Left lobe of liver (tissue), 2 donors: ENCODE measurements at places on chromosomes 7 and 10. TPM values are rescaled to one million over a fixed set of nuclear protein-coding genes. Genes with fewer than 3 reads are reported as not detected.

- DNase-seq: no peak
Measured at GRCh38 chr10:49751216-49751615, 10.9 kb downstream of the OGDHL start.

GRCh38 chr10:132144086-132144485 is 42.7 kb upstream of the DPYSL4 start:
- DNase-seq: no peak

GRCh38 chr10:117204316-117204715 is 7.0 kb downstream of the KCNK18 start:
- no peak for DNase-seq

DNA sequence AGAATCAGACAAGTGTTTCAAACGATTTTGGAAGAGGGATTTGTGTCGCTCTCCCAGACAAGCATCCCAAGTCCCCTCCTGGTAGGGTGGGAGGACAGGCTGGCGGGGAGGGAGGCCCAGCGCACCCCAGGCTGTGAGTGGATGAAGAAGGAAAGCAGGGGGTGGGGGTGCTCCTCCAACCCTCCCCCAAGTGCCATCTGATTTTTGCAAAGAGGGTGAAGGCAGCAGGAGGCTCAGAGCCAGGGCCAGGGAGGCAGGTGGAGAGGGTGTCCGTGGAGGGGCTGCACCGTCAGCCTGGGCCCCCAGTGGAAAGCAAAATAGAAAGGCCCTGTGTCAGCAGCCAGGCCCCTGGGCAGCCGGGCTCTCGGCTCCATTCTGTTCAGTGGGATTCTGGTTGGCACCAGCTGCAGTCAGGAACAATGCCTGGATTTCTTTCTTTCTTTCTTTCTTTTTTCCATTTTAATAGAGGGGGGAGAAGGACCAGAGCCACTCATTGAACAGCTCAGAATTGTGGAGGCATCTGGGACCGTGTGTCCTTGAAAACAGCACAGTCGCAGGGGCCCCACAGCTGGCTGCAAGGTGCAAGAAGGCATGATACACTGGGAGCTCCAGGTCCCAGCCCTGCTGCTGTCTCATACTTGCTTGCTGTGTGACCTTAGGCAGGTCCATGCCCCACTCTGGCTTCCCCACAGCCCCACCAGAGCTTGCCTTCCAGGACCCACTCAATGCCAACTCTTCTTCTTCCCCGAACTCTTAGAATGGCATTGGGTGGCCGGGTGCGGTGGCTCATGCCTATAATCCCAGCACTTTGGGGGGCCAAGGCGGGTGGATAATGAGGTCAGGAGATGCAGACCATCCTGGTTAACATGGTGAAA is 7.1 kb upstream of the ZMIZ1 start:
- no peak for DNase-seq

DNA sequence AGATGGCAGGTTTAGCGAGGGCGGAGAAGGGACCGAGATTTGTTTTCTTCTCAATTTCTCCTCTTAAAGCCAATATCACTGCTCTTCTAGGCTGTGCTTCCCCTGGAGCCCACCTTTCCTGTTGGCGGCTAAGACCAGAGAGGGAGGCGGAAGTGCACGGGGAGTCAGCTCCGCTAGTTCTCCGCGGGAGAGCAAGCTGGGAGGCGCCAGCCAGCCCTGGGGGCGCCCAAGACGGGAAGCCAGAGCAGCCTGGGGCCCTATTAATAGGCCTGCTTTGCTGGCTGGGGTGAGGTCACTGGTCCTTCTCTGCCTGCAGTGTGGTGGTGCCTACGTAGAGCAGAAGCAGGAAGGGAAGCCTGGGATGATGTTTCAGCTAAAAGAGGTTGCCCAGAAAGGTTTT is 61.6 kb downstream of the LSM5 start:
- DNase-seq: no peak

DNA sequence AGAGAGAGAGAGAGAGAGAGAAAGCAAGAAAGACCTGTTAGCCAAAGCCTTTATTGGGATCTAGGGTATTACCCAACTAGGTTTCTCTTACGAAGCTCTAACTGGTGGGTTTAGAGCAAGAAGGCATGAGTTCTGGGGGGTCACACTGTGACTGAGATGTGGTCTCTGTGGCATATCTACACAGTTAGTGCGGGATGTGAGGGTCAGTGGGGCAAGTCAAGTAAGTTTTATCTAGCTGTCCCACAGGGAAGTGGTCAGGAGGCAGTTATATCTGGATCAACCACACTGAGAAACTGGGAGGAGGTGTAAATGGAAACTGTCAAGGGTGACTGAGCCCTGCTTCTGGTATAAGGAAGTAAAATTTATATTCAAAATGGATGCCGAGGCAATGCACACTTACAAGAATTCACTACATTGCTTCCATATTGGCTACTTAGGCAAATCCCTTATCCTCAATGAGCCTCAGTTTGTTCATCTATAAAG is 331.6 kb upstream of the HPS1 start:
- DNase-seq: no peak

DNA sequence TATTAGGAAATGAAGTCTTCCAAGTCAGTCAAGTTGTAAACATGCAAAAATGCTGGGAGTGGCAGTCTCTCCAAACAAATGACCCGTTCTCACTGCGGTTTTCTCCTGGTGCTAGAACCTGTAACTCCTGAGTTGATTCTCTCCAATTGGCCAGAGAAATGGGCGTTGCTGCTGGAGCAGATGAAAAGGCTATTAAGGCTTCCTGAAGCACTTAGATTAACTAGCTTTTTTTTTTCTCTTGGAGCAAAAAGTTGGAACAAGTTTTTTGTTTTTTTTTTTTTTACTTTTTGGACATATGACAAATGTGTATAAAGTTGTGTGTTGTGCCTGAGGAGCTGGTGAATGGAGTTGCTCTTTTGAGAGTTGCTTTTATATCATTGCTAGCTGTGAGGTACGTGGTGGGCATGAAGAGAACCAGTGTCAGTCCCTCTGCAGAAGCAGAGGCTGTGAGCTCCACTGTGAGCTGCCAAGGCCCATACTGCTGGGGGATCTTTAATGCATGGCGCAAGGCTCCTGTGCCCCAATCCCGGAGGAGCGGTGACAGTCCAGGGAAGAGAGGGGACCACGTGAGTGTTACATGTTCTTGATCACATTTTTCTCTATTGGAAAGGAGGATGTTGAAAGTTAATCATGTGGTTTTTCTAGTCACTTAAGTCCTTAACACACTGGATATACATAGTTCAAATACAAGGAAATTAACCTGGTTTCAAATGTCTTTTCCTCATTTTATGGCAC is 393.6 kb upstream of the GALNT17 start:
- DNase-seq: no peak

DNA sequence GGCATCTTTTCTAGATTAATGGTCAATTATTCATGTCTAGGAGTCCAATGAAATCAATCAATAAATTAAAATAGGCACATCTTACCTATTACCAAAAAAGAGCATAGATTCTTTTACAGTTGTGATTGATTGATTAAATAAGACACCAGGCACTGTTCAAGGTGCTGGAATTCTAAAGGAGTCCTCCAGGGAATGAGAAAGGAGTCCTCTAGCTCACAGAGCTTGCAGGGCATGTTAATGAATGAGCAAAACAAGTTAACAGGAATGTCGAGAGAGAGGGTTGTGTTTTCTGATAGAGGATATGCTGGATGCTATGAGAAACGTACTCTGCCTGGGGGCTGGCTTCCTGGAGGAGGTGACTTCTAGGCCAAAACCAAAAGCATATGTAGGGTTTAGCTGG is 191.4 kb downstream of the BMPER start:
- DNase-seq: no peak

- no peak for DNase-seq
Measured at GRCh38 chr7:103887853-103888602, 101.4 kb downstream of the RELN start.

Gene CREB5
- 0.53 TPM for total RNA-seq

Gene MEPCE
- 23.1 TPM for total RNA-seq

DNA sequence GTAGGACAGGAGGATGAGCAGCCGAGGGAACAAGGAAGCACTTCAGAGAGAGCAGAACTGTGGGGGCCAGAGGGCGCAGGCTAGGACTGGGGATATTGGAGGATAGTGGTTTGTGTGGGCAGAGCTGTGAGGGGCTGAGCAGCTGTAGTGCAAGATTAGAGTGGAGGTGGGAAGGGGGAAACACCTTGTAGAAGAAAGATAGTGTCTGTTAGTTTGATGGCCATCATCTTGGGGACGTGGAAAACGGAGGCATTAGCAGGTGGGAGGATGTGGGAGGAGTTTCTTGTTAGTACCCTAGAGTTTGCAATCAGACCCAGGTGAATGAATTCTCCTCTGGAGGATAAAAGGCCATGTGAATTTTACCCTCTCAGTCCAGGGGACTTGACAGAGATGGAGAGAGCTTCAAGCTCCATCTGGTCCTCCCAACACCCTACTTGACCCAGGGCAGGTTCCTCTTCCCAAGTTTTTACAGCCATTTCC is 34.0 kb downstream of the PRSS2 start:
- no peak for DNase-seq

DNA sequence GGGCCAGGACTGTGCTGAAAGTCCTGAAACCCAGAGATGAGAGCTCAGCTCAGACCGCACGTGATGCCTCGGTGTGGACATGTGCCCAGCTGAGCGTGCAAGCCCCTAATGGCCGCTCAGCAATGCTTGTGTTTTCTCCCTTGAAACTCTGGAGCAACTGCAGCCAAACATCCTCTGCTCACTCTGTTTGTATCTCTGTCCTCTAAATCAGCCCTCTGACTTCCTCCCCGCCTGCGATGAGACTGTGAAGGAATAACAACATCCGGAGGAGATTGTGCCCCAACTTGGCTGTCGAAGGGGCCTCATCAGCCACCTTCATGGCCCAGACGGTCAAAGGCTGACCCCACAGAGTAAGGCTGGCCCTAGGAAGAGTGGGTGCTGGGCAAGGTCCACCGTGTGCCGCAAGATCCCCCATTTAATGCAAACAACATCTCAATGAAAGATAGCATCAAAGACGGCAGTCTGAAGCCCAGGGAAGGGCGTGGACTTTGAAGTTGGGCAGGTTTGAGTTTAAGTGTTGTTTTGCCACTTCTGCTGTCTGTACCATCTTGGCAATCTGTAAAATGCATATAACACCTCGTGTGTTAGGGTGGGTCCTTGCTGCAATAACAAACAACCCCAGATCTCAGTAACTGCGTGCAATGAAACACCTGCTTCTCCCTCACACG is 39.9 kb downstream of the CALML3 start:
- peak; percentile 33 for DNase-seq

- no peak for DNase-seq
Measured at GRCh38 chr7:33076737-33077136, 14.2 kb upstream of the NT5C3A start.

DNA sequence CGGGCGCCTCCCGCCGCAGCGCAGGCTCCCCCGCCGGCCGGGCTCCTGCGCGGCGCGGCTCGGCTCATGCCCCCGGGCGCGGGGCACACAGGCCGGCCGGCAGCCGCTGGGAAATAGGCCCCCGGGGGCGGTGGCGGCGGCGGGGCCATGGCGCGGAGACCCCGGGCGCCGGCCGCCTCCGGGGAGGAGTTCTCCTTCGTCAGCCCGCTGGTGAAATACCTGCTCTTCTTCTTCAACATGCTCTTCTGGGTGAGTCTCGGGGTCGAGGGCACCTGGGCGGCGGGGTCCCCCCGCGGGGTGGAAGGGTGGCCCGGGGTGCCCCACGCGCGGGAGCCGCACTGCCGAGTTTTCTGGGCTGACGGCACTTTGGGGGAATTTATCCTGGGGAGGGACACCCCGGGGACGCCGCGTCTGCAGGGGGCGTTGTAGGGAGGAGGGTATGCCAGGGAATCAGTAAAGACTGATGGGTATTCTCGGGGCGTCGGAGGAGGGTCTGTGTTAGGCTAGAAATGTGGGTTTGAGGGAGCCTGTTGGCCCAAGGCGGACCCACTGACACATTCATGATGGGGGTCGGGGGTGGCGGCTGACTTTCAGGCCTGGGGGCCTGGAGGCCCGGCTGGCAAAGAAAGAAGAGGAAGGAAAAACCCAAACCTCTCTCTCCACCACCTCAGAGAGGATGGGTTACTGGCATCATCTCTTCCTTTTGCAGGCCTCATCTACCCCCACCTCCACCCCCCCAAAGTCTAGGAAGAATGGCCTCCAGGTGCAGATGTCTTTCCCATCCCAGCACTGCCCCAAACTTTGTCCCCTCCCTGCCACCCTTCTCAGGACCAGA is 544 bp downstream of the TSPAN33 start:
- DNase-seq: no peak

- DNase-seq: no peak
Measured at GRCh38 chr7:41886901-41887311, 184.0 kb upstream of the INHBA start.

DNA sequence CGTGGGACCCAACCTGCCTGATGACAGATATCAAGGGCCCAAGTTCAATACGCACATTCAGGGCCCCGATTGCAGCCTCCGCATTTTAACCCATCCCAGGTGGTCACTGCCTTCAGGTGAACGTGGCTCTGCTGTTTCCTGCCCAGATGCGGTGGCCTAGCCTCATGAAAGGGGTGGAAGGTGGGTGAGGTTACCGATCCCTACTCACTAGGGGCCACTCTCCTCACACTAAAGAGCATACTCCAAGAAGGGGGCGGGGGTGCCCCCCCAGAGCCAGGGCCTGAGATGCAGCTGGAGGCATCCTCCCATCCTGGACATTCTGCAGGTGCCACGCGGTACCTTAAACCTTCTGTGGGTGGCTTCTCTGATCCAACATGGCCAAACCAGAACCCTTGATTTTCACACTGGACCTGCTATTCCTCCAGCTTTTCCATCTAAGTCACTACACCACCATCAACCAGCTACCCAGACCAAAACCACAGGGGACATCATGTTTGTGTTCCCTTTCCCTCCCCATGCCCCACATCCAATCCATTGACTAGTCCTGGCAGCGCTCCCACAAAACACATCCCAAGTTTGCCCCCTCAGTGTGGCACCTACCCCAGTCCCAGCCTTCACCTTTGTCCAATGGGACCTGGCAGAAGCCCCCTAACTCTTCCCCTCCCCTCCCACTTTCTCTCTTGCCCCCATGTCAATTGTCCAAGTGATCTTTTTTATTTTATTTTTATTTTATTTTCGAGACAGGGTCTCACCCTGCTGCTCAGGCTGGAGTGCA is 30.0 kb downstream of the PRLHR start:
- DNase-seq: no peak

- DNase-seq: no peak
Measured at GRCh38 chr10:114806562-114807391, 14.8 kb upstream of the FHIP2A start.

- DNase-seq: no peak
Measured at GRCh38 chr10:101216207-101217043, 12.8 kb downstream of the LBX1 start.

DNA sequence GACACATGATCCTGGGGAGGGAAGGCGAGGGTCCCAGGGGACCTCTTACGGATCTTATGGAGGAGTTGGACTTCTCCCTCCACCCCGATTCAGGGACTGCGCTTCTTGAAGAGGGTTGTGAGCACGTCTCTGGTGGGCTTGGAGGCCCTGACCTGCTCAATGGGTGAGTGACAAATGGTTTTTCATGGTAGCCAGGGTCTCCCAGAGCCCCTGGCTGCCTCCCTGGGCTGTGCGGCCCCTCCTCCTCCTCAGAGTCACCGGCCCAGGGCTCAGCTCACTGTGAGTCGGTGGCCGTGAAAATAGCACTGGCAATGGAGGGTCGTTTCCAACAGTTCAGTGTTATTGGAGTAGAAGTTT is 26.6 kb downstream of the INPP5A start:
- no peak for DNase-seq

- no peak for DNase-seq
Measured at GRCh38 chr7:41107330-41107937, 595.5 kb downstream of the INHBA start.

- peak; percentile 27 for DNase-seq
Measured at GRCh38 chr10:43043773-43044447, 33.0 kb upstream of the RET start.

Gene PTPRN2
- total RNA-seq: 0.33 TPM

Gene PIK3CG
- total RNA-seq: 0.73 TPM

Gene TAF3
- 3.1 TPM for total RNA-seq
